ENCODE measurements at places on chromosomes 3 and 15.

GRCh38 chr15:26298659-26299170 is 435.6 kb upstream of the ATP10A start:
- DNase-seq = no peak

GRCh38 chr3:128328546-128329458 is 137.9 kb downstream of the DNAJB8 start:
- no peak for DNase-seq

GRCh38 chr15:70347321-70348225 is 249.9 kb upstream of the TLE3 start:
- no peak for DNase-seq

- no peak for DNase-seq
Measured at GRCh38 chr3:155335724-155336354, 42.4 kb upstream of the STRIT1 start.

GRCh38 chr15:31069360-31070000 is 32.0 kb downstream of the TRPM1 start:
- DNase-seq = no peak

GRCh38 chr15:93570527-93570926 is 481.5 kb upstream of the RGMA start:
- DNase-seq = no peak

GRCh38 chr3:188583341-188584161 is 429.6 kb downstream of the LPP start:
- DNase-seq = no peak

GRCh38 chr15:29130951-29131839 is 138.4 kb downstream of the NSMCE3 start:
- no peak for DNase-seq

- no peak for DNase-seq
Measured at GRCh38 chr3:172515130-172515918, 7.9 kb downstream of the TNFSF10 start.

- no peak for DNase-seq
Measured at GRCh38 chr3:56612146-56612545, 55.2 kb downstream of the CCDC66 start.

DNA sequence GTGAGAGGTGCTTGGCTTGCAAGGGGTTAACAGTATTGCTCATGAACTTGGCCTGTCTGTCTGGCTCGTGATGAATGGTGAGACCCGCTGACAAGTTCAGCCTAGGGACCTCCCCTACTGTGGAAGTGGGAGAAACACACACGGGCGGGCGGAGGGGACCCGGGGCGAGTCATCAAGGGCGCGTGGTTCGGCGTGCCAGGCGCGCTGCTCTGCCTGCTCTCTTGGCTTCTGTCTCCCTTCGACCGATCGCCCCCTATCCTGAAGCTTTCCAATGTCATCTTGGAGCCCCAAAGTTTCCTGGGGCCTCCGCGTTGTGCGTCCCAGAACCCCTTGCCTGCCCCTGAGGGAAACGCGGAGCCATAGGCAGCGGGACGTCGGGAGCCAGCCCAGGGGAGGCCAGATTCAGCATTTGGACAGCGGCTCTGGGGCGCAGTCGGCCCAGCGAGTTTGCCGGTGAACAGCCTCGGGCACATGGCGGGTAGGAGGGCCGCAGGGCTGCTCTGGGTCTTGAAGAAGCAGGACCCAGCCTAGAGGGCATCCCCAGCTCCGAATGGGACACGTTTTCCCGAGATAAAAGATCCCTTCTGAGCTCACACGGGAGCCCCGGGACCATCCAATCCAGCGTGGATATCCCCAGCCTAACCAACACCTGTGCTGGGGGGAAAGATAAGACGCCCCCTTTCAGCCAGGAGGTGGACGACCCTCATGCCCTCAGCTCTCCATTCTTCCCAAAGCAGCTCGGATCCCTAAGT is 27.0 kb upstream of the POLG start:
- no peak for DNase-seq

GRCh38 chr3:40054568-40055222 is 245.3 kb downstream of the MYRIP start:
- no peak for DNase-seq

- peak; percentile 76 for DNase-seq
Measured at GRCh38 chr3:45218578-45219390, 7.3 kb downstream of the TMEM158 start.

DNA sequence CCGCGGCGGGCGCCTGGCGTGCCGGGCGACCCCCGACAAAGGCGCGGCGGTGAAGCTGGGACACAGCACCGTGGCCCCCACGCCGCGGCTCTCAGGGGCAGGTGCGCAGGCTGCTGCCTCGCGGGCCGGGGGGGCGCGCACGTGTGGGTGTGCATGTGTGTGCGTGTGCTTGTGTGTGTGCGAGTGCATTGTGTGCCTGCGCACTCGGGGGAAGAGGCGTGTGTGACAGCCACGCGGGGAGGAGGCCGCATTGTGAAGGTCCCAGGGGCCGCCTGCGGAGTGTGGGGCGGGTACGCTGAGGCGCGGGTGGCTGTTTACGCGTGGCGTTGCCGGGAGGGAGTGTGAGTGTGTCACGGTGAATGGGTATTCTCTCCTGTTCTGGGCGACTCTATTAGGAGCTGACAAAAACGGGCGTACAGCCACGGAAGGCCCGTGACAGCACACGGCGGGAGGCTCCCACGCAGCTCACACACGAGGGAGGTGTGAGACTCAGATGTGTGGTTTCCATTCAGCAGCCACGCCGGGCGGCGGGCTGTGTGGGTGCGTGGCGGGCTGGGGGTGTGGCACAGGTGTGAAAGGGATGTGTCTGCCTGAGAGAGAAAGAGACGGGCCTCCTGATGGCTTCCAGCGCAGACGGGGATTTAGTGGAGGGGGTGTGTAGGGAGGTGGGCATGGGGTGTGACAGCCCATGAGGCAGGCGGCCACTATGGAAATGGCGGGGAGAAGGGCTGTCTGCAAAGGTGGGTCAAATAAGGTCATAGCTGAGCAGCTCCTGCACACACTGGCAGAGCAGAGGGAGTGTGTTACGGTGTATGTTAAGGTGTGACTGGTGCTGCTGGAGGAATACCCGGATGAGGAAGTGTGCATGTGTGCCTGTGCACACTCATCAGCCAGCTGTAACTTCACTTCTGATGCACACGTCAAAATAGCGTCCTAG is 750 bp downstream of the PODXL2 start:
- no peak for DNase-seq

DNA sequence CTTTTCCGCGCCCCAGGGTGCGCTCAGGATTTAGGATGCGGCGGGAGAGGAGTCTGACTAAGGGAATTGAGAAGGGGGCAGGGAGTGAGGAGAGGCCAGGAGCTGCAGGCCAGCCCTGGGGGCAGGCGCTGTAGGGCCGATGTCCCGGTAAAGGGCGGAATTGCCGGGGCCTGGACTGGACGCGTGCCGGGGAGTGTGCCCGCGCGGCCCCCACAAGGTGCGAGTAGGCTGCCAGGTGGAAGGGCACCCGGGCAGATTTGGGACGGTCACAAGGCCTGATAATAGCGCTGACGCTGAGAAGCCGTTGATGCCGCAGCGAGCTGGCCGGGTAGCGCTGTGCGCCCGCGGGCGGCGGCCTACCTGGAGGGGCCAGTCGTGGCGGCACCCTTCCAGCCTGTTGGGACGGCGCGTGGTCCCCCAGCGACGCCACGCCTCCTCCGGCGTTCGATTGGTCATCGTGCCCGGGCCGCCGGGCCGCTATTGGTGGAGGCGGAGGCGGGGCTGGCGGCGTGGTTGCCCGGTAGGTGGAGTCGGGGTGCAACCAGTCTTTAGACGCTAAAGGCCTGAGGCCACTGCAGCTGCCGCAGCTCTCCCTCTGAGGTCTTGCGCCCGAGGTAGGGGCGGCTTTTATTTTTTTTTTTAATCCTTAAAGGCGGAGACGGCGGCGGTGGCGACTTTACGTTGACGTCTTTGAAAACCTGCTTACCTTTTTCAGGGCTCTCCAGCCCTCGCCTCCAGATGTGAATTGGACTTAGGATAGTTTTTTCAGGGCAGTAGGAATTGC is 903 bp downstream of the SLC25A38 start:
- peak; percentile 73 for DNase-seq

DNA sequence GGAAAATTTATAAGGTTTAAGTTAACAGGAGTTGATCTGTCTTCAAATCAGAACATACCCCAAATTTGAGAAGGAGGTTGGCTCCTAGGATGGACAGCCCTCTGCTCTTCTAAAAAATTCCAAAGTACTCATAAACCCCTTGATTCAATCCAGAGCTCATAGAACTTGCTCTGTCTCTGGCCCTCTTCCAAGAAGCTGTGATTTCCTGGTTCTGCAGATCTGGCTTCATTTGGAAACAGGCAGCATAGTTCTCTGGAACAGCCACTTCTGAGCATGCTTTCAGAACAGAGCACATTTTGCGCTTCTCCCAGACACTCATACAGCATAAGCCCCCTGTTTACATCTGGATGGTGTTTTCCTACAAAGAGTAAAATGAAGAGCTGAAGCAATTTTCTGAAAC is 96.7 kb downstream of the KBTBD8 start:
- DNase-seq = no peak

DNA sequence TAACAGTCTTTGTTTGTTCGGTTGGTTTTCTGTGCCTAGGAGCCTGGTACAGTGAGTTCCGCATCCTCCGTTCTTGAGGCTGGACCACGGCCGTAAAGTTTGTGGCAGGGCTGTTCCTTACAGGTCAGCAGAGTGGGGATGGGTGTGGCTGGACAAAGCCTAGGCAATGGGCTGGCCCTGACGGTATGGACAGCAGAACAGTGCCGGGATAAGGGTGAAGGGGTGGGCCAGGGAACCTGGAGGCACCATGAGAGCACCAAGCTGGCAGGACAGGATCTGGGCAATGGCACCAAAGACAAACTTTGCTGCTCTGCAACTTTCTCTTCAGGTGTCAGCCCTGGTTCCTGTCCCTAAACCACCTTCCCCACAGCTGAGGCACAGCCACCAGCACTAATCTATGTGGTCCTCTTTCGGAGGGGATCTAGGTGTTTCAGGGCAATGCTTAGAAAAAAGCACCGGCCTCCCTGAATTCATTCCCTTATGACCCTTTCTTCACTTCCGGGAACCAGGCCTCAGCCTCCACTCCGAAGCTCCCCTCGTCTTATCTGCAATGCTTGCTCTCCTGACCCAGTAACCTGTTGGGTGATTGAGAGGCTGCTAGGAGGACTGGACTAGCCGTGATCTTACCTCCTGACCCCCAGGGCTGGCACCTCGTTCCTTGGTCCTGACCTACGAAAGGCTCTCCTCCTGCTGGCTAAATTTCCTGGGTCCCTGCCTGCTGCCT is 54.4 kb downstream of the KLHL6 start:
- DNase-seq = no peak

DNA sequence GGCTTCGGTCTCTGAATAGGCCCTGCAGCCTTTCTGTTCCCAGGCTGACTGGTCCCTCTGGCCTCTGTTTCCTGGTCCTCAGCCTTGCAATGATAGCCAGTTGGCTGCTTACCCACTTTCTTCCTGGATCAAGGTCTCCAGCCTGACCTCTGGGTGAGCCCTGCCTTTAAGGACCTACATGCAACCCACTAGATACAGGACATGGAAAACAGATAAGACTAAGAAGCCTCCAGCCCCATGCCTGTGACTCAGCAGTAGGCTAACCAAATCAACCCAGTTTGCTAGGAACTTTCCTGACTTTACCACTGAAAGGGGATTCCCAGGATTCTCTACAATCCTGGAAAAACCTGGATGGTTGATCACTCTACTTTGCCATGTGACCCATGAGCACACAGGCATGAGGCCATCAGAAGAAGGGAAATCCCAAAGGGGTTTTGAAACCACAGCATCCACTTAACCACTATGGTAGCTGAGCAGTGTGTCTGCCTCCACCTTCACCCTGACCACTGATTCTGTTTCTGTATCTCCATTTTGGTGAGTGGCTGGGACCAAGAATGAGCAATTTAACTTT is 188.1 kb downstream of the CHST2 start:
- no peak for DNase-seq

GRCh38 chr15:98903377-98904018 is 104.1 kb downstream of the PGPEP1L start:
- DNase-seq = peak; percentile 81

DNA sequence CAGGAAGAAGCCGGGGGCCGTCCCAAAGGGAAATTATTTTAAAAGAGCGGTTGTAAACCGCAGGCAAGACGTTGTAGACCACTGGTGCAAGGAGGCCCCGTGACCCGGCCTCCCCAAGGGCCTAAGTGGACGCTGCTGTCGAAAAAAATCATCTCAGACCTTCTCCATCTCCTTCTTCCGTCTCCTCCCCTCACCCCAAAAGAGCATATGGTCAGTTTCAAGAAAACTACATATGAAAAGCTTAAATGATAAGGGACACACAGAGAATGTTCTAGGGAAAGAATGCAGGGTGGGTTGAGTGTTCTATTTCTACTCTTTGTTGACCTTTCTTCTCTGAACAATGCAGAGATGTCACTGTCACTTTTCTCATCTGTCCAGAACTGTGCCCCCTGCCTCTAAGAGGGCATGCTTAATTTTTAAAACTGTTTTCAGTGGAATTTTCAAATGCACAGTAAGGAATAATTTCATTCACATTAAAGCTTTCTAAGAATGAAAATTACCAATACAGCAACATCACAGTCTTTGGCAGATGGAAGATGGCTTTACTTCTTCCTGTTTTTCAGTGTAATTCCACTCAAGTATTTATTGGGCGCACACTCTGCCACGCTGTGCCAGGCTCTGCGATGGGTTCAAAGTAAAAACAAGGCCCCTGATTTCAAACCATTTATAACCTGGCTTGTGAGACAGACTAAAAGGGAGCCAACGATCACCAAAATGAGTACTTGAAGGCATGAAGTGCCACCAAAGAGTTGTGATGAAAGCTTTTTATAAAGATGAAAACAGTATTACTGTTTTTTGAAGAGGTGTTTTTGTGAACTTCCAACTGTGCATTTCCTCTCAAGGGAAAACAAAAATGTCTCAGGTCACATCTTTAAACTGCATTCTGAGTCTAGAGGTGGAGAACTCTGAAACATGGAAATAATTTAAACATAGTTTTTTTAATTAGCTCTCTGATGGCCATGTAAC is 891 bp upstream of the TOP2B start:
- no peak for DNase-seq

DNA sequence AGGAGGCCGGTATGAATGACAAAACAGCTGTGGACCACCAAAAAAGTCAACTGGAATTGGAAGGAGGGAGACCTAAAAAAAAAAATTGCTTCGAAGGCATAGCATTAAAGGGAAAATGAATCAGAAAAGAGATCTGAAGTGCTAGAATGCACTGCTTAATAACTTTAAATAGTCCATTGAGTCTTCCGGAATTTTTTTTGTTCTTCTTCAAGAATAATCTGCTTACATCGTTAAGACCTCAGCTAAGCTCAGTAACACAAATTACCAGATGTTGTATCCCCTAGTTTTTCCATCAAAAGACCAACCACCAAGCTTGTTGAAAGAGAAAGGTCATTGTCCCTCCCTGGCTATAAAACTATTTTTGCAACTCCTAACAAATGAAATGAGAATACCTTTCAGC is 560.5 kb downstream of the NR2F2 start:
- no peak for DNase-seq

GRCh38 chr15:99703603-99704443 is 29.4 kb downstream of the LYSMD4 start:
- DNase-seq = peak; percentile 74

- no peak for DNase-seq
Measured at GRCh38 chr3:31230425-31231223, 302.1 kb upstream of the STT3B start.

DNA sequence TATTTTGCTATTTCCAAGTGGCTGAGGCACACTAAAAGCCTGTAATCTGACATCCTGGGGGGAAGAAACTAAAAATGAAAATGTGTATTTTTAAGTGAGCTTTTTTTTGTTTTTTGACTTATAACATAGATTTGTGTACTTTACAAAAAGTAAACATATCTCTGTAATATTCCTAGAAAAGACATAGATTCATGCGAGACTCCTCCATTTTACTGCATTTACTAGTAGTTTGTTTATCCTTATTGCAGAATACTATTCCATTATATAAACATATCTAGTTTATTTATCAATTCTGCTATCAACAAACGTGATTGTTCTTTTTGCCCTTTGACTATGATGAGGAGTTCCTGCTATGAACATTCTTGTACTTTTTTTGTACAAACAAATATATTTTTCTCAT is 67.8 kb upstream of the PLSCR5 start:
- DNase-seq = no peak
